ENCODE measurements at places on chromosomes 1 and 21. TPM values are rescaled to one million over a fixed set of nuclear protein-coding genes. Genes with fewer than 3 reads are reported as not detected.

Gene POGZ
- 14.1 TPM for total RNA-seq

Gene TDRD5
- not detected for total RNA-seq

Gene PARS2
- 5.0 TPM for total RNA-seq

Gene GPR37L1
- total RNA-seq, result 0.04 TPM

Gene FAM177B
- total RNA-seq, result not detected

Gene DCAF8
- 200 TPM for total RNA-seq

Gene GUCA2B
- not detected for total RNA-seq

Gene UQCRHL
- total RNA-seq, result 1.2 TPM

Gene AGMAT
- 1.9 TPM for total RNA-seq

Gene SAMD13
- total RNA-seq, result 10.8 TPM

Gene CATSPERE
- total RNA-seq, result not detected

Gene ZFP69B
- total RNA-seq, result not detected

Gene RIPK4
- not detected for total RNA-seq

Gene UBL4B
- 0.16 TPM for total RNA-seq

Gene C1orf94
- total RNA-seq, result not detected

Gene ATP1A4
- not detected for total RNA-seq

Gene TXNDC12
- total RNA-seq, result 24.7 TPM

Gene CHI3L1
- total RNA-seq, result 9.3 TPM

Gene NR1I3
- not detected for total RNA-seq

Gene NBPF3
- 0.95 TPM for total RNA-seq

Gene ELAVL4
- total RNA-seq, result not detected

Gene SPRR2E
- total RNA-seq, result not detected

Gene LAX1
- not detected for total RNA-seq

Gene CAPZA1
- 27.1 TPM for total RNA-seq

Gene RIPPLY3
- not detected for total RNA-seq

Gene FMO3
- total RNA-seq, result 2.4 TPM

Gene NIBAN1
- total RNA-seq, result 125 TPM

All from gastrocnemius medialis (tissue), 4 donors.